ENCODE measurements at places on chromosomes 7 and 10.
A peak's percentile ranks its signal among the peaks of the same experiment; 100 is the strongest.

- no peak for DNase-seq
These were observed 413 bp downstream of the PANK1 start for GRCh38 chr10:89644691-89644966.

DNA sequence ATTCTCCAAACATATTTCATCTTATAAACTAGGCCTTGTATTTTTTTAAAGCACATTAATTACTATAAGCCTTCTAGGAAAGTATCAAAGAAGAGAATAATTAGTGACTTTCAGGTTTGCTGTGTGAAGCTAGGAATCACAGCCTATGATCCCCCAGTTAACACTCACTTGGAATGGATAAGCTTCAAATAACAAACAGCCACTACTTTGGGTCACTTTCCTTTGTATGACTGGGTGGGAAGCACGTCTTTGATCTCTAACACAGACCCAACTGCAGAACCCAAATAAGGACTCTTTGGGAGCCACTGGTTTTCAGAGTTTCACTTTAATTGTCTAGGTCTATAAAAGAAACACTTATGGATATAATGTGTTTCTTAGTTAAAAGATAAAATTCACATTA is 769.3 kb downstream of the MAGI2 start:
- no peak for DNase-seq

DNA sequence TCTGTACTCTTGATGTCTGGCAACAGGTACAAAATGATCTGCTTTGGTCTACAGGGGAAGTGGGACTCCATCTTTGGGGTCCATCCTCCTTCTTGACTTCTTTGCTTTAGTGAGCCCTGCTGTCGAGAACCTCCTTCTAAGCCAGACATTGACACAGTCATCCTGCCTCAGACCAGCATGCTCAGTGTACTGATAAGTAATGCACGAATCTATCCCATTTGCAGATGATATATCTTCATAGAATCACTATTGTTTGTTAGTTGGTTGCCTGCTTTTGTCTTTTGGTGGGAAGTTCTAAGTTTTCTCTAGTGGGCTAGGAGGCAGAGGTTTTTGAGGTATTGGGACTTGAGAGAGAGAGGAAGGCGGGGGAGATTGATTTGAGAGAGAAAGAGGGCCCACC is 8.9 kb downstream of the H2BK1 start:
- no peak for DNase-seq

DNA sequence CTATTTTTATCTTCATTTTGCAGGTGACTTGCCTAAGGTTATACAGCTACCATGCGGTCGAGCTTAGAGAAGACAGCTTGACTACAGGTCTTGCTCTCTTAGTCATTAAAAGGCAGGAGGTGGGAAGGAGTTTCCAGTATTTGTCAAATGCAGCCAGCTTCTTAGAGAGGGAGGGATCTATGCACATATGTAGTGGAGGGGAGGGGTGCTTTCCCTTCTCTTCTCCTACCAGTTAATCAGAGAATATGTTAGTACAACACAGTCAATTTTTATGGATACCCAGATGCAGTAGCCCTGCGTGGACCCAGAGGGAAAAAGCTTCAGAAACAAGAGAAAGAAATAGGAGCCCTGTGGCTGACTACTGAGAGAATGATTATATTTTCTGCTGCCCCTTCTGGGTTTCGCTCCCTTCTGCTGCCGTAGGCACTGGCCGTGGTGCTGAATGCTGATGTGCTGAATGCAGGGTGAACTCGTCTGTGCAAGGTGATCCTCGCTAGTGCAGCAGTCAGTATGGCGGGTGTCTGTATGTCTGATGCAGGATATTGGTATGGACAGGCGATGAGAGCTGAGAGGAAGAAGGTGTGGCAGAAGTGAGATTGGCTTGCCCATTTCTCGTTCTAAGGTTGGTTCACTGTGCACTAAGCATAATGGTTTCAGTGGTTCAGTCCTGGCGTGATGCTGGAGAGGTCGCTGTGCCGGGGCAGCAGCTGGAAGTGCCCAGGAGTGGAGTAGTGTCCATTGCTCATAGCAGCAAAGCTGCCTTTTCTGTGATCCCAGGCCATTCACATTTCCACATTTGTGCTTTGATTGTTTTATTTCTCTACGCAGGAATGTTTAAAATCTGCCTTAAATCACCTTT is 189.2 kb upstream of the PODXL start:
- DNase-seq: no peak

DNA sequence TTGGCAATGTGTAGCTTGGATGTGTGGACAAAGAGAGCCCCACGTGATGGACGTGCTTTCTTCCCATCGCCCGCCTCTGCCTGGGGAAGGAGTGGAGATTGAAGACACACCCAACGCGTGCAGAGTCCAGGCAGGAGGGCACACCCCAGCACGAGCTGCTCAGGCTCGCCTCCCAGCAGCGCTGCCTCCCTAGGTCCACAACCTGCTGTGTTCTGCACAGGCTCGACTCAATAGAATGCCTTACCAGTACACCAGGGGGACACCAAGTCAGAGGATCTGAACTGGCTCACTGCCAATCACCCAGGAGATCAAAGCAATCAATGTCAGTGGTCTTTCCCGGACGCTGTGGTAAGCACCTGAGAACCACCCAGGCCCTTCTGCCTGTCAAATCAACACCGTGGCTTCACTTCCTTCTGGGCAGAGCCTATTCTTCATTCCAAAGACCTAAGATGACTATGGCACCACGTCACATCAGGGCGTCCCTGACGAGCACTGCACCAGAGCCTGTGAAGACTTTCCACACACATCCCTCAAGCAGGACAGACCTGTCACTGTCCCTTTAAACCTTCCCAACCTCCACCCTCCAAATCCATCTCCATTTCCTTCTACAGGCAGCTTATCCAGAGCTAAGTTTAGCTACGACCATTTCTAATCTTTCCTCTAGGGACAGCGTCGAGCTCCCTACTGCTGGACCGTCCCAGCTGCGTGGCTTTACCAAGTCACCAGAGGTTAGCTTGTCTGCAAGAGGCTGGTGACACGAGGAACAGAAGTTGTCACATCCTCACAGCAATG is 72.3 kb downstream of the AMZ1 start:
- peak; percentile 56 for DNase-seq

GRCh38 chr10:99403674-99404073 is 26.8 kb downstream of the GOT1 start:
- no peak for DNase-seq

GRCh38 chr7:139930286-139930965 is 101.4 kb downstream of the TBXAS1 start:
- DNase-seq: no peak

DNA sequence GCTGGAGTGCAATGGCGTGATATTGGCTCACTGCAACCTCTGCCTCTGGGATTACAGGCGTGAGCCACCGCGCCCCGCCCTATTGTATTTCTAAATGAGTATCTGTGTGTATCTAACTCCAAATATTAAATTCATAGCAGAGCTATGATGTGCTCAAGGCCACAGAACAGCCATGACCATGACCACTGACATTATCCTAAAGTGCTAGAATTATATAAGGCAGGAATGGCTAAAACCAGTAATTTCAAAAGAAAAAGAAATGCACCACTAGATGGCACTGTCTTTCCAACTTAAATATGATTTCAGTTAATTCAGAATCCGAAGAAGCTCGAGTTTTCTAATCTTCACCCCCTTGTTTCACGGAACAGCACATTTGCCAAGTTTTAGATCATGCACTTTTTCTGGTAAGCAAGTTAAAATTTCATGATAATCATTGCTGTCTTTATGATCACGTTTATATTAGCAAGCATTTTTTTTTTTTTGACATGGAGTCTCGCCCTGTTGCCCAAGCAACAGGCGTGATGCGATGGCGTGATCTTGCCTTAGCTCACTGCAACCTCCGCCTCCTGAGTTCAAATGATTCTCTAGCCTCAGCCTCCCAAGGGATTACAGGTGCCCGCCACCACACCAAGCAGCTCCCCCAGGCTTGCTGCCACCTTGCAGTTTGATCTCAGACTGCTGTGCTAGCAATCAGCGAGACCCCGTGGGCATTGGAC is 65.3 kb downstream of the OR13A1 start:
- peak; percentile 80 for DNase-seq

DNA sequence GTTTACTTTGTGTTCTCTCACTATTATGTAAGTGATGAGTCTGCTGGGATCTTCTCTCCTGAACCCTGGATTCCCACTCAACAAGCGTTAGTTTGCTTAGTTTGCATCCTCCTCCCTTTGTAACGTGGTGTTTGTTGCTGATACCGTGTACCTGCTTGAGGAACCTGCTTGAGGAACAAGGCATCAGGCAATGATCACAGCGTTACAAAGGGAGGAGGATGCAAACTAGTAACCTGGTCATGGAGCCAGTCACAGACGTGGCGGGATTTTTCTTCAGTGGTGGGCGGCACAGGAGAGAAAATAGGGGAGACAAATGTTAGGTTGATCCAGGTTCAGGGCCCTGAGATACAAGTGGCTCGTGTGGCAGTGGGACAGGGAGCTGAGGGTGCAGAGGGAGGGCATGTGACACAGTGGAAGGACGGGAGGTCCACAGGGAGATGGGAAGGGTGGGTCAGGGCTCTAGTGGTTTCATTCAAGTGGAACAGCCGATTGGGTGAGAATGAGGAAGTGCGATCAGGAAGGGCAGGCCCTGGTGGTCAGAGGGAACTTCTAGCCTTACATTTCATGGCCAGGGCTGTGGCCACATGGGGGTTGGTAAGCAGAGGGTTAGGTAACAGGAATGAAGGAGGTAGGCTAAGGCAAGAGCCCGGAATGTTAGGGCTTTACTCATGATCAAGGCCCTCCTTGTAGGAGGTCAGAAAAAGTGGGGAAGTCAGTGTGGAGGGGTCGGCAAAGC is 38.0 kb downstream of the SNX10 start:
- DNase-seq: no peak

DNA sequence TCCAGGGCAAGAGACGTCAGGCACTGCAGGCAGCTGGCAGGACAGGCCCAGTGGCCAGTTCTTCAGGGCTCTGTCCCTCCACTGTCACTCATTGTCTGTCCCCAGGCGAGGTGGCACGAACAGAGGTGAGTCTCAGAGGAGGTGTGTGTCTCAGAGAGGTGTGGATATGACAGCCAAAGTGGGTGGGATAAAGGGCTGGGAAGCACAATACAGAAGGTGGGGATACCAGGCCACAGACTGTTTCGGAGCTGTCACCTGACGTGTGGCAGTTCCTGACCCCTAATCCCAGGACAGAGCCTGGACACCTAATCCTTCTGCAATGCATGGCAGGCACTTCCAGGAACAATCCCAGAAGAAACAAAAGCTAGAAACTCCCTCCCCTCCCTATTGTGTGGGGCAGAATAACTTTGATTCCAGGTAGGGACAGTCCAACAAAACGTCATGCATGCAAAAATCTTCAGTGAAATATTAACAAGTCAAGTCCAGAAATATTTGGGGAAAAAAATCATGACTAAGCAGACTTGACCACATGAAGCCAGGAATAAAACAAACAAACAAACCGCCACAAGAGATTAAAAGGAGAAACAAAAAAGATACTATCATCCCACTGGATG is 11.6 kb downstream of the KLRG2 start:
- no peak for DNase-seq

GRCh38 chr7:100476903-100477870 is 1.8 kb downstream of the TSC22D4 start:
- no peak for DNase-seq

DNA sequence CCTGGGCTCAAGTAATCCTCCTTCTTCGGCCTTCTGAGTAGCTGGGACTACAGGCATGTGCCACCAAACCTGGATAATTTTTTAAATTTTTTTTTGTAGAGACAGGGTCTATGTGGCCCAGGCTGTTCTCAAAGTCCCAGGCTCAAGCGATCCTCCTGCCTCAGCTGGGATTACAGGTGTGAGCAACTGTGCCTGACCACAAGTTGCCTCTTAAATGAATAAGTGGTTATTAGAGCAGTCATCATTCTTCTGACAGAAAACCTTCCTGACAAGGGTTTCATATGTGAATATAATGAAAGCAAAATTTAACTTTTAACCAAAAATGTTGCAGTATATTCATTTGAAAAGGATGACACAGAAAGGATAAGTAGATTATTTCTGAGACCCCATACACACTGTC is 532.5 kb downstream of the GRM8 start:
- DNase-seq: no peak

DNA sequence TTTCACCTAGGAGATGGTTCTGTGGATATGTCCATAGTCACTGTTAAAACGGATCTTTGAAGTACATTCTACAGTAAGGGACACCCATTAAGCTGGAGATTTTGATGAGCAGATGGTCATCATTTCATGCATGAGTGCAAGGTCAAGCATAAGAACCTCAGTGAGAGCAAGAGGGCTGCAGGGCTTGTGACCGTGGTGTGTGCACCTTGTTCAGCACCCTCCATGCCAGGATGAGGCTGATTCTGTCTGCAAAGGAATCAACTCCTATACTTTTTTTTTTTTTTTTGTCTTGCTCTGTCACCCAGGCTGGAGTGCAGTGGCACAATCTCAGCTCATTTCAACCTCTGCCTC is 17.6 kb downstream of the PDSS1 start:
- no peak for DNase-seq

DNA sequence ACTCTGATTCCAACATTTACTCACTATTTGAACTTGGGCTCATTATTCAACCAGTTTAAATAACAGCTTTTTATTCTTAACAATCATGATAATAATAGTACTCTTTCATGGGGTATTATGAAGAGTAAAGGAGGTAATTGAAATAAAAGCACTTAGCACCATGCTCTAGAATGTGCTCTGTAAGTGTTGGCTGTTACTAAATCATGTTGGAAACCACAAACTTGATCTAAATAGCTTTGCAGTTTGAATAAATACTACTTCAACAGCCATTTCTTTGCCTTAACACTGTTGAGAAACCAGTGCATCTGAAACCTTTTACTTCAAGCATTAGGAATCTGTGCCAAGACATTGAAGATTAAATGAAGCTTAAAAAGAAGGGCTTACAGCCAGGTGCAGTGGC is 7.9 kb upstream of the UPF2 start:
- DNase-seq: no peak

- no peak for DNase-seq
These were observed 3.5 kb downstream of the STK31 start for GRCh38 chr7:23713285-23714149.

- no peak for DNase-seq
These were observed 612.1 kb upstream of the FZD8 start for GRCh38 chr10:36254199-36254598.

- DNase-seq: no peak
These were observed 22.6 kb downstream of the PLAC9 start for GRCh38 chr10:80154978-80155695.

GRCh38 chr10:133309720-133310398 is 1.1 kb downstream of the ZNF511 start:
- no peak for DNase-seq

DNA sequence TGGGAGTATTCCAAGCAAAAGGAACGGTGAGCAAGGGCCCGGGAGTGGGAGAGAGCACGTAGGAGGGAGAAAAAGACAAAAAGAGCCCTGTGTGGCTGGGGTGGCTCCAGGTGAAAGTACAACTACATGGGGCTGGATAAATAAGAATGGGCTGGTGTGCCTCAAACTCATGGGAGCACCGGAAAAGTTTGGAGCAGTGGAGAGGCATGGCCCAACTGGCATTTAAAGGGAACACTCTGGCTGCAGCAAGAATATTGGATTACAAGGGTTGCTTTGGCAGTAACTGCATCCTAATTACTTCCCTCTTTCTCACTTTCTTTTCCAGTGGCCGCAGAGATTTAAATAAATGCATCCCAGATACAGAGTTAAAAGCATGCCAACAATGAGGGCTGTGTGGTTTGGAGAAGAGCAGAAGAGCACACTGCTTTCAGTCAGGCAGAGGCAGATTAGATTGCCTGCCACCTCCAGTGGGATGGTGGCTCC is 39.1 kb upstream of the HERPUD2 start:
- no peak for DNase-seq

Data from NCI-H1694 treated with DMSO at 0.1 percent for 48 hours (cell line).